ENCODE measurements at places on chromosomes 2 and 18.
A peak's percentile ranks its signal among the peaks of the same experiment; 100 is the strongest.

GRCh38 chr2:191933307-191934105, 86.6 kb upstream of the CAVIN2 start:
- DNase-seq = no peak

DNA sequence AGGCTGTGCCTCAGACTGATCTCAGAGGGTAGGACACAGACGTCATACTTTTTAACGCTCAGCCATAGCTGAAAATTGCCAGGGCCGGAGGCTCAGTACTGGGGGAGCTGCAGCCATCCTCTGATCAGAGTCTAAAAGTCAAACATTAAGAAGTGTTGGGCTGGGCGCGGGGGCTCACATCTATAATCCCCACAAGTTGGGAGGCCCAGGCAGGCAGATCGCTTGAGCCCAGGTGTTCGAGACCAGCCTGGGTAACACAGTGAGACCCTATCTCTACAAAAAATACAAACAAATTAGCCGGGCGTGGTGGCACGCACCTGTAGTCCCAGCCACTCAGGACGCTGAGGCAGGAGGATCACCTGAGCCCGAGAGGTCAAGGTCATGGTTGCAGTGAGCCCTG, 48.8 kb downstream of the FAM178B start:
- no peak for DNase-seq

DNA sequence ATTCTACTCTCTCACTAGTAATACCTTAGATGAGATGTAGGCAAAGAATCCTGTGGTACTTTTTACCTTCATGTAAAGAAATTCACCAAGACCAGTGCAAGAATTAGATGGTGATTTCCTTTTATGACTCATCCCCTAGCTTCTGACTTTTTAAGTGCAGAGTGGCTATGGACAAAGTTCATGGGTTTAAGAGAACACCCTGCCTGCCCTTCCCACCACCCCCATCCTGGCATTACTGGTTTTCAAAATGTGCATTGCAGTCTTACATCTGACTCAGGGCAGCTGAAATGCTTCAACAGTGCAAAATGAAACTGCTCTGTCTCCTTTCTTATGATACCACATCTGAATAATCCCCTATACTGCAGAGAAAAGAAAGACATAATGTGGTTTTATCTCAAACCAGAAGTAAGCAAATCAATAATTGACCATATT, 22.6 kb downstream of the MAIP1 start:
- DNase-seq = peak; percentile 31

- DNase-seq = no peak
Measured at GRCh38 chr2:48531141-48531648, 1.2 kb downstream of the STON1 start.

- no peak for DNase-seq
Measured at GRCh38 chr18:9478545-9478944, 3.2 kb downstream of the RALBP1 start.

GRCh38 chr18:500632-501405, at the start of gene COLEC12:
TSS of gene COLEC12 (minus strand) at chr18:500701. CDS start at chr18:500514, 187 bp downstream.
- no peak for DNase-seq

GRCh38 chr18:76571689-76572088, 76.6 kb upstream of the ZNF516 start:
- no peak for DNase-seq

- no peak for DNase-seq
Measured at GRCh38 chr2:232236200-232236599, 142.4 kb upstream of the ALPP start.

- DNase-seq = no peak
Measured at GRCh38 chr2:73981081-73982001, 3.4 kb upstream of the TET3 start.

DNA sequence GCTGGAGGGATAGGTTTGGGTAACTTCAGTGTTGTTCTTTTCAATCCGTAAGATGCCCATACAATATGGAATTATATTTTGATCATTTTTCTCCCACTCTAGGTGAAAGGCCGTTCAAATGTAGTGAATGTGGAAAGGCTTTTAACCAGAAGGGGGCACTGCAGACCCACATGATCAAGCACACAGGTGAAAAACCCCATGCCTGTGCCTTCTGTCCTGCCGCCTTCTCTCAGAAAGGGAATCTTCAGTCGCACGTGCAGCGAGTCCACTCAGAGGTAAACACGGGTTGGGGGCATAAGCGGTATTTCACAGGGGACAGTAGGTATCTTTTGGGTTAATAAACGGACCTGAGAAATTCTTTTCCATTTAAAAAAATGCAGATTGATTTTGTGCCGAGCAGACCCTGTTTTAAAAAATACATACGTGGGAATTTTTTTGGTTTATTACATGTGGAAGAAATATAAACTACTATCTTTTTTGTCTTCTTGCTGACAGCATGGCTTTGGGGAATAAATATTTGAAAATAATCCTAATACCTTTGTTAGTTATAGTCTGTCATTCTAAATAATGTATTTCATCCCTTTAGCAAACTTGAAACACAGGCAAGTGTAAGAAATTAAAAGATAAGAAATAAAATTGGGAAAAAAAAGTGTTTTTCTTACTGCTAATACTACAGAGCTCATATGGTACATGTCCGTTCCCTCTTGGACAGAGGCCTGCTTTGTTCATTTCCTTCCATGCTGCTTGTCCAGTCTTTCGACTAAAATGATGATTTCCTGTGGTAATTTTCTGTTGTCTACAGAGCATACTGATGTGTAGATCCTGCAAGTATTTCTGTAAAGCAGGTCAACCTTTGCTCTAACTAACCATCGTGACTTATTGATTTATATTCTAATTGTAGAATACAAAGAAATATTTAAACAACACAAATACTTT, 53.3 kb downstream of the ZNF236 start:
- DNase-seq = peak; percentile 13

GRCh38 chr2:193141-193671, 70.6 kb downstream of the SH3YL1 start:
- no peak for DNase-seq

GRCh38 chr2:112923237-112923966, 12.4 kb downstream of the IL37 start:
- DNase-seq = no peak

- DNase-seq = no peak
Measured at GRCh38 chr2:126518196-126518595, 137.8 kb upstream of the GYPC start.

- DNase-seq = no peak
Measured at GRCh38 chr2:173037245-173038120, 38.2 kb upstream of the MAP3K20 start.

- DNase-seq = no peak
Measured at GRCh38 chr2:26011990-26012856, 21.7 kb upstream of the RAB10 start.

DNA sequence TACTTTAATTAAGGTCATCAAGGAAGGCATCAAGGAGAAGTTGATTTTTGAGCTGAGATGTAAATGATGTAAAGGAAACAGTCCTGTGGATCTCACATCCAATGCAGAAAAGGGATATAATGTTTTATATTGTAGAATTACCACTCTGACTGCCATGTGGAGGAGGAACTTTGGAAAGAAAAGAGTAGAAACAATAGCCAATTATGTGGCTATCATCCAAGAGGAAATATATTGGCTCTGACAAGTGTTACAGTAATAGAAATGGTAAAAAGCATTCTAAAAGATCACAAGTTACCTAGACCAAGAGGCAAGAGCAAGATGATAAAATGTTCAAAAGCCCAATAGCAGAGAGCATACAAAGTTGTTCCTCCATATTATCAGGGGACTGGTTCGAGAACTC, 26.8 kb downstream of the BARD1 start:
- no peak for DNase-seq

- no peak for DNase-seq
Measured at GRCh38 chr2:99598441-99598840, 108.6 kb upstream of the REV1 start.
